Stimulated activated CD8-positive, alpha-beta memory T cell treated with anti-CD3 and anti-CD28 coated beads, Interleukin-2, amount 100 ng/mL, for 48 hours (primary cell): ENCODE measurements at places on chromosomes 7 and 10.

DNA sequence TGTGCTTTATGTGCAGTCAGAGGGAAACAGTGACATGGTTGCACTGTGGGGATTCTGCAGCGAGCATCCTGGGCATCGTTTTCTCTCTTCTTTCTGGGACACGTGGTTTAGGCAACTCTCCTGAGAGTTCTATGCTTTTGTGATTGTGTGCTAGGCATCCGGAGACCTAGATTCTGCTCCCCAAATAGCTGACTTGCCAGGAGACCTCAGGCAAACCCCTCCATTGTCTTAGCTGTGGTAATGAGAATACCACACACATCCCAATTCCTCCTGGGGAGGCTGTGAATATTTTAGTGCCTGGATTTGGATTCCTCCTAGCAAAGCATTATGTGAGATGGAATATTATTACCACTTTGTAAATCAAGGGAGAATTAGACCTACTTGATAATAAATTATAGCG lies 611.9 kb upstream of the C7orf33 start:
- DNase-seq, result no peak

GRCh38 chr10:49664842-49665355 lies 14.6 kb upstream of the C10orf53 start:
- no peak for DNase-seq

DNA sequence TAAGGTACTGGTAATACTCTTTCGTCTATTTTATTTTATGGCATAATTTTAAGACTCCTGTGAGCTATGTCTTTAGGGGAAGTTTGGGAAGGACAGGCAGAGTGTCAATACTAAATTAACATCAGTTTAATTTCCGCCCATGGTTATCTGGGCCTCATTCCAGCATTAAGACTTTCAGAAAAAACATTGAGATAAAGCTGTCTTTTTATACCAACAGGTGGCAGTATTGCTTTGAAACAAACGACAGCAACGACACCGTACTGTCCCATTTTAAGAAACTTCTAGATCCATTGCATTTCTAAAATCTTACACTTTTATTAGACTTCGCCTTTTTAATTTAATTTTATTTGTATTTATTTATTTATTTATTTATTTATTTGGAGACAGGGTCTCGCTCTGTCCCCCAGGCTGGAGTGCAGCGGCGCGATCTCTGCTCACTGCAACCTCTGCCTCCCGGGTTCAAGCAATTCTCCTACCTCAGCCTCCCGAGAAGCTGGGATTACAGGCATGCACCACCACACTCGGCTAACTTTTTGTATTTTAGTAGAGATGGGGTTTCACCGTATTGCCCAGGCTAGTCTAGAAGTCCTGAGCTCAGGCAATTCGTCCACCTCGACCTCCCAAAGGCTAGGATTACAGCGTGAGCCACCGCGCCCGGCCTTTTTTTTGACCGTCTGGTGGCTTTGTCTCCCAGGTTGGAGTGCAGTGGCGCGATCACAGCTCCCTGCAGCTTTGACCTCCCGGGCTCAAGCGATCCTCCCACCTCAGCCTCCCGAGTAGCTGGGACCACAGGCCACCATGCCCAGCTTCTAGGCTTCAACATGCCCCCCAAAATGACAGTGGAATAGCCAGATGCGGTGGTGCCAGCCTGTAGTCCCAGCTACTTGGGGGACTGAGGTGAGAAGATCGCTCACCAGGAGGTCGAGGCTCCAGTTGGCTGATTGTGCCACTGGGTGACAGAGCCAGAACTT lies 78.7 kb upstream of the C1GALT1 start:
- DNase-seq, result no peak

DNA sequence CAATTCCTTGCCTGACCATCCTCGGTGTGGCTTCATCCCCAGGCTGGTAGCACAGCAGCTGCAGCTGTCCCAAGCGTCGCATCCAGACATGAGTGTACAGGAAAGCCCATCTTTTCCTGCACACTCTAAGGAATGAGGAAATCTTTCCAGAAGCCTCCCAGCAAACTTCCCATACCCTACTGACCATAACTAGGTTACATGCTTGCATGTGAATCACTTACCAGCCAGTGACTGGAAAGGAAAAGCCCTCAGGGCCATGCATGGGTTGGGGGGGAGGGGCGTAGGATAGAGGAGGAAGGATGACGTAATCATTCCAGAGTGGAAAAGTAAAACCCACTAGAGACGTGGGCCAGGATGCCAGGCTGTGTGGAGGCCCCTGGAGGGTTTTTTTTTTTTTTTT lies 18.9 kb upstream of the ZNF212 start:
- DNase-seq, result no peak

GRCh38 chr7:6934981-6935380 lies 108.9 kb upstream of the CCZ1B start:
- no peak for DNase-seq
